Activated naive CD4-positive, alpha-beta T cell treated with Interleukin-2 at 50 U/mL for 16 hours (primary cell): ENCODE measurements at places on chromosomes 3 and 15.

- DNase-seq = no peak
These were observed 3.5 kb upstream of the EFCC1 start for GRCh38 chr3:128997486-128998133.

DNA sequence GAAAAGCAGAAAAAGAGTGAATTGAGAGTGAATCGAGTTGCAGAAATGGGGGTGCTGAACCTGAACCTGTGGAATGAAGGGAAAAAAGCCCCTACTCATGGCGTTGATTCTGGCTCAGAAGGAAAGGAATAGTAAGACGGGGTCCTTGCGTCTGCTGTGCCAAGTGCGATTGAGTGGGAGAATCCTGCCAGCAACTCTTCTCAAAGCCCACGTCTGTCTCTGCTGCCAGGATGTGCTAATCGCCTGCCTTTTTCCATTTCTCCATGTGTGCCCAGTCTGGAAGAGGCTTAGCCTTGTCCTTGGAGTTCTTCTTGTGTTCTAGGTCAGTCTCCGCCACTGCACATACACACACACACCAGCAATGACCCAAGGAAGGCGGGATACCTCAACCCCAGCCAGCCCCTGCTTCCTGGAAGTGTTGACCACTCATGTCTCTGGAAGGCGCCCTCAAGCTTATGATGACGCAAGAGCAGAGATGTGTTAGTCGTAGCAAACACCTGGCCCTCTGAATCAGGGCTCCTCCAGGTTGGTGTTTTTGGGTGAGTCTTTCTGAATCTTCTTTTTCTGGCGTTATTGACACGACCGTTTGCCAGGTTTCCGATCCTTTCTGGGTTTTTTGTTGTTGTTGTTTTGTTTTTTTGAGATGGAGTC is 262.4 kb upstream of the PROK2 start:
- no peak for DNase-seq

- no peak for DNase-seq
These were observed 103.7 kb downstream of the EFL1 start for GRCh38 chr15:82158811-82159210.

DNA sequence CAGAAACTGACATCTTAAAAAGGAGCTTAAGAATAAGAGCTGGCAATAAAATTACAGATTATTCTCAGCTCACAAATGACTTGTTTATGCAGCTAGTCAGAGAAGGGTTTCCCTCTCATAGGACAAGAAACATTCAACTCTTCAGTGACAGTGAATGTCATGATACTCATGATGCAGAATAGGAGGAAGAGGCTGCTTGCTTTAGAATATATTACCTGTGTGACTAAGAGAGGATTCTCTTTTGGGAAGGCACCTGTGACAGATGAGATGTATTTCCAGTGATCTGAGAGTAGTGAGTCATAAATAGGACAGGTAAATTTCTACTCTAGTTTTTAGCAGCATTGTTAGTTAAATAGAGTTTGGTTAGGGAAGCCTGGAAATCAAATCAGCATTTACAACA is 39.9 kb downstream of the RASA2 start:
- DNase-seq = no peak

DNA sequence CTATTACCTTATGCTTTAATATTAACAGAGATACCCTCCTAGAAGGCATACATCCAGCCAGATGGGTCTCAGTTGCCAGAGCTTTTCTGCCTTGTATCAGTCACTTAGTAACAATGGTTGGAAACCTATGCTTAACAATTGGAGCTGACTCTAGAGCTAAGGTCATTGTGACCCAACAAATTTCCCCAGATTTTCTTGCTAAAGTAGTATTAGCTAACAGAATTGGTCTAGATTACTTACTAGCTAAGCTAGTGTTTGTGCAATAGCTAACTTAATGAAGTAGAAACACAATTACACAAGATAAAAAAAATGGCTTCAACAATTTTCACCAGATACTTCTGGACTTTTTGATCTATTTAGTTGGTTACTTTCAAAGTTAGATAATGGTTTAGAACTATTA is 236.9 kb downstream of the NSUN3 start:
- DNase-seq = no peak

- no peak for DNase-seq
These were observed 56.6 kb upstream of the TIPARP start for GRCh38 chr3:156617781-156618180.

DNA sequence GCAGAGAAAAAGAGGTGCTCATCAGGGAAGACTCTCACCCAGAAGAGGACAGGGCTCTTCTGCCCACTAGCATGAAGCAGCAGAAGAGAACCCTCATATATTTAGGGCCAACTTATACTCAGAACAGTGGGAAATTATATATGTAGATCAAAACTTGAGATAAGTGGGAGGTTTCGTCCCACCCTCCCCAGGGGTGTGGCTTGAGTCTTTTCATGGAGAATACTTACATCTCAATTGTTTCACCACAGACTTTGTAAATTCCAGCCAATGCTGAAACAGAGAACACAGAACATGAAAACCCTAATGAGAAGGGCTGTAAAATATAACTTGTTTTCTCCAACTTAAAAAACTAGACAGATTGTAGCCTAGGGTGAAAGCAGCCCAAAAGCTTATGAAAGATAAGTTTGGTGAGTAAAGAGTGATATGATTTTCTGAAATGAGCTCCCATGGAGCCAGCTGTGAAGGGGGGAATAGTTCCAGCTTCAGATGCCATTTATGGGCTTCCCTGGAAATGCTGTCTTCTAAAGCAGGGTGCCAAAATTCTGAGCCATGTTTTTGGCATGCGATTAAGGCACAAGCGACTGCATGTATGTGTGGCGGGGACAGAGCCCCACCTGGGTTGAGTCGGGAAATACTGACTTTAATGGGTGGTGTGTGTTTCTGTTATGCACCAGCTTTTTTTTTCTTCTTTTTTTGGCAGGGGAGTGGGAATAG is 92.9 kb downstream of the WDR76 start:
- no peak for DNase-seq

DNA sequence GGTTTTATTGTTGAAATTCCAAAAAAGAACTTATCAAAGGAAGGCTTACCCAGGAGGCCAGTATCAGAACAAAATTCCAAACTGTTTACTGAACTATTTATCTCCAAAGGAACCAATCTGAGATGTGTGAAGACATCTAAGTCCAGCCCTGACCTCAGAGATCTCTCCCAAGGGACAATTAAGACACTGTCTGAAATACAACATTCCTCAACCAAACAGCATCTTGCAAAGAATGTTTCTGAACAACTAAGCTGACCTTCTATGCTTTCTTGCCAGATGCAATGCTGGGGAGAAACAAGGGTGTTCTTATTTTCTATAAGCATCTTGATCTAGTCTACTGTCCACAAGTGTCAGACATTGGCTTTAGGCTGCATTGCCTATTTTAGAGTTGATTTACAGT is 13.6 kb downstream of the PDZRN3 start:
- DNase-seq = no peak

DNA sequence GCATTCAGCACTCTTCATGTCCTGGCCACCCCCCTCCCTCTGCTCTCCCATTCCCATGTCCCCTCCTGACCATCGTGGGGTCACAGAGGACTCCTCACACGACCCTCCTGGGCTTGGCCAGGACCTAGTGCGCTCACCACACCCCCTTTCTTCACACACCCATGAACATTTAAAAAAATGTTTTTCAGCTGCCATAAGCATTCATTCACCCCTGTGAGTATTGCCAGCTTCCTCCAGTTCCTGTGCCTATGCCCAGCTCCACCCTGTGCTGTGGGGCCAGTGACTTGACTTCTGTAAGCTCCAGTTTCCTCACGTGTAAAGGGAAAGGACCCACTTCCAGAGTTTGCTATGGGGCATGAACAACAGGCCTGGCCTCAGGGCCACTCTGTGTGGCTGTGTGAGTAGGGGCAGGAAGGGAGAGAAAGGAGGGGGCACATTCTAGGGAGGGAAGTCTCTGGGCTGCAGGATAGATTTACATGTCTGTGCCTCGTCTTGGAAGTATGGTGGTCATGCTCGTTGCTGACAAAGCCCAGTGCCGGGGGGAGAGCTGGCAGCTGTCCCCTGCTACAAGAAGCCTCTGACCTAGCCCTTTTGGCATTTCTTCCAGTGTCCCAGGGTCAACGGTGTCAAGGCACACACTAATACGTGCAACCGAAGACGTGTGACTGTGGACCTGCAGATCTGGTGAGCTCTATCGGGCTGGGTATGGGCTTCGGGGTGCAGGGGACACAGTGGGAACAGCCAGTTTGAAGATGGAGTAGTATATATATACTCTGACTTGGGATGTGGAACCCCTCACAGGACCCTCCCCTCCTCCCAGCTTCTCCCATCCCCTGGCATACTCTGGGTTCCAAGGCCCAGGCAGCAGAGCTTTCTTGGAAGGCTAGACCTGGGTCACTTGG is 22.8 kb downstream of the ESYT3 start:
- DNase-seq = no peak

GRCh38 chr15:70875001-70875782 is 17.0 kb downstream of the THAP10 start:
- DNase-seq = no peak

- DNase-seq = no peak
These were observed 248.1 kb downstream of the KLF13 start for GRCh38 chr15:31574766-31575165.

DNA sequence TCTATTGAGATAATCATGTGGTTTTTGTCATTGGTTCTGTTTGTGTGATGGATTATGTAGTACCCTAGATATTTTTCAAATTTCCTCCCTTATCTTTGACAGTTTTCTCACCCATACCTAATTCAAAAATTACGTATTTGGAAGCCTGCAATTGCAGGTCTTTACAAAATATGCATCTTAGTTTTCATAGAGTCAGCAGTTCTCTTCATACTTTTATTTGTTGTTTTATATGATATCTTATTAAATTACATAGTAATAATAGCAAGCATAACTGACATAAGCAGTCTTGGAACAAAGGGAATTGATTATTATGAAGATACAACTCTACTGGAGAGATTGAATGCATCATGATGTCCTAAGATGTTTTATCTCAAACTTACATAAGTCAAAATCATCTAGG is 215.3 kb upstream of the CHRM5 start:
- DNase-seq = no peak

- no peak for DNase-seq
These were observed 42.5 kb downstream of the ADAMTS7 start for GRCh38 chr15:78768531-78769408.

DNA sequence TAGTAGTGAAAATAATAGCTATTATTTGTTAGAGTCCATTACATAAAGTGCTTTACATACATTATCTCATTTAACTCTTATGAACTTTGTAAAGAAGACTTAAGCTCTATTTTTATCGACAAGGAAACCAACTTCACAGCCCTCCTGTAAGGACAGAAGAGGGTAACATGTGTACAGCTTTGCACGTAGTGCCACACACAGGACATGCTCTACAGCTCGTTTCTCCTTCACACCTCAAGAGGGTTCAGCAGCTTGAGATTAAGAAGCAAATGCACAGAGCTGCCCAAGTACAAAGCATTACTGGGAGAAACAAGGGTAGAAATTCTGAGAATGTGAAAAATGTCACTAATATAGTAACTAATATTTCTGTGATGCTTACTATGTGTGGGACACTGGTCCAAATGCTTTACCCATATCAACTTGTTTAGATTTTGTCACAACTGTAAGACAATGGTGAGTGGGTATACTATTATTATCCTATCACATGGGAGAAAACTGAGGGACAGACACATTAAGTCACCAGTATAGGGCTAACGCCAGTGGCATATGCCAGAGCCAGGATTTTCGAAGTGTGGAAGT is 327.8 kb downstream of the CTNNB1 start:
- no peak for DNase-seq

GRCh38 chr15:41825572-41826535 is 2.0 kb upstream of the JMJD7 start:
- no peak for DNase-seq

DNA sequence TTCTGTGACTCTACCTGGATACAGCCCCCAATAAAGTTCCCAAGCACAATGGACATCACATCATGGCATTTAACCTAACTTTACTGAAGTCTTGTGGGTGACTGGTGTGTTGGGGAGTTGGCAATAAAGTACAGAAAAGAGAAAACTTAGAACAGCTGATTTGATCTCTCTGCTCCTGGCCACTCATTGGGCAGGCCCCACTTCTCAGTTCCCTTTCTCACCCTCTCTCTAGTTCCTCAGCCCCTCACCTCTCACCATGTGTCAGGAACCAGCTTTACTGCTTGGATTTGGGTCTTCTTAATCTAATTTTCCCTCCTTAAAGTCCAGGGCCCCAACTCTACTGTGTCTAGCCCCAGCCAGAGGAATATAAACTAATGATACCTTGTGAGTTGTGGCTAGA is 713 bp upstream of the MUC13 start:
- no peak for DNase-seq

- DNase-seq = no peak
These were observed 725.8 kb upstream of the DPPA4 start for GRCh38 chr3:110063178-110063577.

- peak; percentile 10 for DNase-seq
These were observed 36.8 kb downstream of the EHD4 start for GRCh38 chr15:41935566-41936020.

DNA sequence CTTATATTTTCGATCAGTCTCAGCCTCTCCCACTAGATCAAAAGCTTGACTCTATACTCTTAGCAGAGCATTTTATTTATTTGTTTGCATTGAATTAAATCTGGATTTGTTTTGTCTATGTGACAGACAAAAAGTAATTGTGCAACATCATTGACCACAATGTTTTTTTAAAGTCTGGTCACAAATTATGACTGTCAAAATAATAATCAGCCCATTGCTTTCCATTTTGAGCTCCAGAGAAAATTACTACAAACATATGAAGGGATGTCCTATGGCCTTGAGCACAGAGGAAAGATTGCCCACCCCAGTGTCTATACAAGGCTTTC is 82.3 kb downstream of the FSIP1 start:
- no peak for DNase-seq

DNA sequence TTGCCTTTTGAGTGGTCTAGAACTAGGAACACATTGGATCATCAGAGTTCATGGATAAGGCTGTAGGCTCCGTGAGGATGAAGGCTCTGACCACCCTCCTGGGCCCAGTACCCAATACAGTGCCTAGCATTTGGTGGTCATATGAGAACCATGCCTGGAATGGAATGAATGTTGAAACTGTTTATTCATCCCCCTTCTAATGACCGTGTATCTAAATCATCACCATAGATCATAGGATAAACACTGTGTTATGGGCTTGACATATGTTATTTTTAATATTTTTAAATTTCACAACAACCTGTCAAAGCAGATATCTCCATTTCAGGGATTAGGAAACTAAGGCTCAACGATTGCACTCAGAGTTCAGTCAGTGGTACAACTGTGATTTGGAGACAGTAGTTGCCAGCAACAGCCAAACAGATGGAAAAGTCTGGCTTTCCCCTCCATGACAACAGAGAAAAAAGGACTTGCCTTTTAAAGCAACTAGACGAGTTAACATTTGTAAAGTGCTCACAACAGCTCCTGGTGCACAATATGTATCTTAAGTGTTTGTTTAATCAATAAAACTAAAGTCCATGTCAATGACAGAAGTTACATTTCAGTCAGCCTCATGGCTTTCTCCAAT is 89.6 kb downstream of the TMEM266 start:
- DNase-seq = no peak

DNA sequence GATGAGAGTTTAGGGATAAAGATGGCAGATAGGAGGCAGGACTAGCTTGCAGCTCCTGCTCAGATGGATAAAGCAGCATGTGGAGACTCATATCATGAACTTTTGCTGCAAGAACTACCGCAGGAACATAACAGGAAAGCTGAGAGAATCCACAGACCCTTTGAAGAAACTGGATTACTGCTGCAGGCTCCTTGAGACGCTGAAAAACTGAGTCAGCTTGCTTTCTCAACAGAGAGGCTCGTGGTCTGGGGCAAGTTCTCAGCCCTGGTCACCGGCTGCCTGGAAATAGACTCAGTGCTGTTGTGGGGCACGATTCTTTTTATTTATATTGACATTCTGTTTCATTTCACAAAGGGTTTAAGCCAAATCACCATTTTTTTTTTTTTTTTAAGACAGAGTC is 28.8 kb upstream of the TRIM59 start:
- DNase-seq = no peak

- no peak for DNase-seq
These were observed 99.1 kb downstream of the SLC49A4 start for GRCh38 chr3:122893754-122894668.
